Osteocyte (in vitro differentiated cells): ENCODE measurements at places on chromosomes 3 and 15.

GRCh38 chr3:117248153-117248552, 538.6 kb downstream of the TUSC7 start:
- no peak for DNase-seq

- no peak for DNase-seq
These were observed 114.5 kb upstream of the TNIK start for GRCh38 chr3:171574556-171575240.

- DNase-seq, result no peak
These were observed 84.7 kb downstream of the AGBL1 start for GRCh38 chr15:86164232-86164898.

DNA sequence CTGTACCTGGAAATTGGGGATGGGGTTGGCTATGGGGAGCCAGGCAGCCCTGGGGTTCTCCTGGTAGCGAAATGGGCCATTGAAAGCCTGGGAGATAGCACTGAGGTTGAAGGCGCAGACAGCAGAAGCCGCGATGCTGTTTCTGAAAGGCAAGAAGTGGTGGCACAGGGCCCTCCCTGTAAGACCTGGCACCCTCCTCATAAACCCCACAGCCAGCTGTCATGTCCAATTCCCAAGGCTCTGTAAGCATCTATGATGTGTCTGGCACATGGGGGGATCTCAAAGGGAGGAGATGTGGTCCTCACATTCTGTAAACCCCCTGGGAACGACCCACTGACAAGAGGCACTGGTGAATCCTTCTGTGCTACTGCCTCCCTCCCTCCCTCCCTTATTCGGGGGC, 104.0 kb downstream of the SEMA5B start:
- no peak for DNase-seq

DNA sequence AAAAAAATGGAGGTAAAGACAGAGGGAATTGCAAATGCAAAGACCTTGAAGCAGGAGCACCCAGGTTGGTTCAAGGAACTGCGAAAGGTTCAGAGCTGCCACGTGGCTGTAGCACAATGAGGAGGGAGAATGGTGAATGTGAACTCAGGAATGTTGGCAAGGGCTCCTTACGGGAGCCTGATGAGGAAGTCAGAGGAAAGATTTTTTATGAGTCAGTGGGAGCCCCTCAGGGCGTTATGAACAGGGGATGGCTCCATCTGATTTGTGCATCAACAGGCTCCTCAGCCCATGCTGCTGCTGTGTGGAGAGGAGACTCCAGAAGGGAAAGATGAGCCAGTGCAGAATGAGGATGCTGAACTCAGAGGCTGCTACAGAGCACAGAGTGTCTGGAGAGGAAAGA, 194.4 kb downstream of the ARRDC4 start:
- DNase-seq, result no peak

GRCh38 chr15:89543389-89543788, 31.9 kb upstream of the TICRR start:
- DNase-seq, result no peak

DNA sequence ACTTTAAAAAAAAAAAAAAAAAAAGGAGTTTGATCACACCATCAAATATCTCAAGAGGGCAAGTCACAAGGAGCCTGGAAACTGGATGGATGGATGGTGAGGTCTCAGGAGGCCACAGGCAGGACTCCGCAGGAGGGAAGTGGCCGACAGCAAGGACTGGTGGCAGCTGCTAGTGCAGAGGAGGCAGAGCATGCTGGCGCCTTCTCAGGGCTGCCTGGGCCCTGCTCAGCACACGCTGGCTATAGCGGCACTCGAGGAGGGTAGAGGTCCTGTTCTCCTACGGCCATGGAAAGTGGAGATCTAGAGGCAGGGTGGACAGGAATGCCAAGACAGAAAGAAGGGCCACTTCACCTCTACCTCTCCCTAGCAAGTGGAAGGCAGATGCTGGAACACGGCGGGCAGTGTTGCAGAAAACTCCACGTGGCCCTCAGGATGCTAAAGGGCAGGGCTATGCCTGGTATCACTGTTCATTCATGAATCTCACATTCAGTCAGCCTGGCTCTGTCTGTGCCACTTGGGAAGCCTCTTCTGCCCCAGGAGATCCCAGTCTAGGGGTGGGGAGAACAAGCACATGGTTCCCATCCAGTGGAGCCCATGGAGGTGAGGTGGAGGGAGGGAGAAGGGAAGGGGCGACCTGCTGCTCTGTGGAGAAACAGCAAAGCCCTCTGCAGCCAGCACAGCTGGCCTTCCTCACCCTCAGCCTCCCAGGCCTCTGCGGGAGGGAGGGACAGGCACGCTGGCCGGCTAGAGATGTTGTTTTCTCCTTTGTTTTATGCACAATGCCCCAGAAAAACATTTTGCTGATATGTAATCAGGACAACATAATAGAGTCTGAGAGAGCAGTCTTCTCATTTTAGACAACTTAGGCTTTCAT, 71.0 kb downstream of the OXNAD1 start:
- no peak for DNase-seq

GRCh38 chr3:194382892-194383223, 13.3 kb upstream of the LRRC15 start:
- no peak for DNase-seq
